ENCODE measurements at places on chromosomes 7 and 10. TPM values are rescaled to one million over a fixed set of nuclear protein-coding genes. Genes with fewer than 3 reads are reported as not detected.

CALD1 gene
- total RNA-seq: 215 TPM

GPR85 gene
- total RNA-seq: not detected

ACSL5 gene
- total RNA-seq: 0.39 TPM

SLC29A3 gene
- 27.7 TPM for total RNA-seq

EFCAB10 gene
- total RNA-seq: 3.0 TPM

PLXNA4 gene
- total RNA-seq: 0.85 TPM

AKR1C3 gene
- total RNA-seq: 1,121 TPM

IDI2 gene
- 0.09 TPM for total RNA-seq

VDAC2 gene
- 334 TPM for total RNA-seq

OR2A1 gene
- total RNA-seq: not detected

CDK14 gene
- total RNA-seq: 0.34 TPM

KIF11 gene
- 41.3 TPM for total RNA-seq

AHR gene
- total RNA-seq: 6.9 TPM

ANKRD7 gene
- total RNA-seq: 0.13 TPM

TMEM130 gene
- total RNA-seq: 0.30 TPM

ALDH18A1 gene
- total RNA-seq: 45.7 TPM

PYROXD2 gene
- 6.0 TPM for total RNA-seq

FXYD4 gene
- not detected for total RNA-seq

BMPER gene
- total RNA-seq: 4.3 TPM

TMEM176B gene
- not detected for total RNA-seq

H2BK1 gene
- total RNA-seq: not detected

GNGT1 gene
- total RNA-seq: not detected

OPN1SW gene
- total RNA-seq: not detected

PTPRN2 gene
- 0.69 TPM for total RNA-seq

CCL24 gene
- total RNA-seq: not detected

CYTH3 gene
- total RNA-seq: 31.3 TPM

STRIP2 gene
- total RNA-seq: 6.5 TPM

TMEM229A gene
- total RNA-seq: not detected

MSS51 gene
- 0.31 TPM for total RNA-seq

GPR26 gene
- not detected for total RNA-seq

HOXA11 gene
- 0.67 TPM for total RNA-seq

CCDC172 gene
- not detected for total RNA-seq

PGAM2 gene
- total RNA-seq: not detected

LOXL4 gene
- 1.4 TPM for total RNA-seq

PKD2L1 gene
- not detected for total RNA-seq

KLF14 gene
- total RNA-seq: 0.06 TPM

DENND2A gene
- 0.64 TPM for total RNA-seq

TBC1D12 gene
- total RNA-seq: 6.4 TPM

ZNF775 gene
- 7.3 TPM for total RNA-seq

NRG3 gene
- total RNA-seq: not detected

HECW1 gene
- total RNA-seq: 15.3 TPM

NUTM2A gene
- total RNA-seq: 0.04 TPM

WNT2 gene
- 0.05 TPM for total RNA-seq

ERVW-1 gene
- not detected for total RNA-seq

OGDHL gene
- total RNA-seq: 0.46 TPM

RADIL gene
- 1.6 TPM for total RNA-seq

NEUROG3 gene
- total RNA-seq: not detected

IFIT3 gene
- total RNA-seq: 5.4 TPM

NUDT13 gene
- total RNA-seq: 2.6 TPM

CDC14C gene
- total RNA-seq: 0.03 TPM

MSMB gene
- not detected for total RNA-seq

TBRG4 gene
- 111 TPM for total RNA-seq

PON1 gene
- total RNA-seq: 1.6 TPM

LRRC18 gene
- not detected for total RNA-seq

PLEKHS1 gene
- total RNA-seq: 0.06 TPM

All from A549 treated with AZD2906 at 1 μM for 4 hours (cell line).